ENCODE measurements at places on chromosomes 5 and 9. TPM values are rescaled to one million over a fixed set of nuclear protein-coding genes. Genes with fewer than 3 reads are reported as not detected.
A peak's percentile ranks its signal among the peaks of the same experiment; 100 is the strongest.

Gene ERBIN
- 58.1 TPM for total RNA-seq

Gene CARTPT
- total RNA-seq, result not detected

Gene CENPH
- 13.3 TPM for total RNA-seq

Gene CREB3
- total RNA-seq, result 87.5 TPM

GRCh38 chr9:79946712-79947111 lies 374.9 kb downstream of the TLE4 start:
- no peak for DNase-seq

- DNase-seq, result no peak
Measured at GRCh38 chr5:95599252-95599651, 20.6 kb upstream of the GPR150 start.

DNA sequence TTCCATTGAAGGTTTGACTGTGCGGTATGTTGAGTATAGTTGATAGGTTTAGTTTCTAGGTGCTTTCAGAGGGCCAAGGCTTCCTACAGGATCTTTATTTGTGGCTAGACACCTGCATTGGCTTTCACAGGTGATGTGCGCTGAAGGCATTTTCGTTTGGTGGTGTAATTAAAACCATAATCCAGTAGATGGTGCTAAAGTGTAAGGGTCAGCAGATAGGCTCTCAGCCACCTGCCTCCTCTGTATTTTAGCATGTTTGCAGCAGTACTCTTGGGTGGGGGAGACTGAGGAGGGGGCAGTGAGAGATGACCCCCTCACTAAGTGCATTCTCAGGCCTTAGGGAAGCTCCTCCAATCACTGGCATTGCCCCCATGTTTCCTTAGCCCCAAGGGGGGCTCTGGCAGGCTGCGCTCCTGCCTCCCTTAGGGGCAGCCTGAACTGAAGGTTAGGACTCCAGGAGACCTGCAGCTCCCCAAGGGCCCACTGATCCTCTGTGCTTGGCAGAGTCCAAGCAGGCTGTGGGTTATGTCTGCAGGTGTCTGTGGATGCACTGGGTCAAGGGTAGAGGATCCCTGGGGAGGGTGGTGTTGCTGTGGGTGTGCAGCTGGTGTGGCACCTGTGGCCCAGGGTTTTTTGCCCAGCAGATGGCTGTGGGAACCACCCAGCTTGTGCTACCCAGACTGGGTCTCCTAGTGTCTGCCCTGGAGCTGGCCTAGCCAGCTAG lies 23.4 kb downstream of the CDK20 start:
- DNase-seq, result no peak

DNA sequence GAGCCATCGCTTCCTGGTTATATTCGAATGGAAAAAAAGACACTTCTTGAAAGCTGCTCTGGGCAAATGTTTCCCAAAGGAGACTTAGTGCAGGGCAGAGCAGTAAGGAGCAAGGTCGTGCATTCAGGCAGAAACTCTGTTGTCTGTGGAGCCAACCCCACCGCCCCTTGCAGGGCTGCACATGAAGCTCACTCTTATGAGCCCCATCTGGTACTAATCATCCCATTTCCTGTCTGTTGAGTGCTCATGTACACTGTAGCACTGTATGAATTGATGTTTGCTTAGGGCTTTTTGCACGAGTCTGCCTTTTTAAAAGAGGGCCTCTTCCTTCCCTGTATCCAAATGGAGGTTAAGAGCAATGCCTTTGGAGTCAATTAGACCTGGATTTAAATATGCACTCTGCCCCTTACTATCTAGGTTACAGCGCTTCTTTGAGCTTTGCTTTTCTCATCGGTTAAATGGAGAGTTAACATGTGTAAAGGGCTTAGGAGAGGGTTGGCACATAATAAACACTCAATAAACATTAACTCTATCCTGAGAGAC lies 25.4 kb downstream of the HMHB1 start:
- DNase-seq, result no peak

DNA sequence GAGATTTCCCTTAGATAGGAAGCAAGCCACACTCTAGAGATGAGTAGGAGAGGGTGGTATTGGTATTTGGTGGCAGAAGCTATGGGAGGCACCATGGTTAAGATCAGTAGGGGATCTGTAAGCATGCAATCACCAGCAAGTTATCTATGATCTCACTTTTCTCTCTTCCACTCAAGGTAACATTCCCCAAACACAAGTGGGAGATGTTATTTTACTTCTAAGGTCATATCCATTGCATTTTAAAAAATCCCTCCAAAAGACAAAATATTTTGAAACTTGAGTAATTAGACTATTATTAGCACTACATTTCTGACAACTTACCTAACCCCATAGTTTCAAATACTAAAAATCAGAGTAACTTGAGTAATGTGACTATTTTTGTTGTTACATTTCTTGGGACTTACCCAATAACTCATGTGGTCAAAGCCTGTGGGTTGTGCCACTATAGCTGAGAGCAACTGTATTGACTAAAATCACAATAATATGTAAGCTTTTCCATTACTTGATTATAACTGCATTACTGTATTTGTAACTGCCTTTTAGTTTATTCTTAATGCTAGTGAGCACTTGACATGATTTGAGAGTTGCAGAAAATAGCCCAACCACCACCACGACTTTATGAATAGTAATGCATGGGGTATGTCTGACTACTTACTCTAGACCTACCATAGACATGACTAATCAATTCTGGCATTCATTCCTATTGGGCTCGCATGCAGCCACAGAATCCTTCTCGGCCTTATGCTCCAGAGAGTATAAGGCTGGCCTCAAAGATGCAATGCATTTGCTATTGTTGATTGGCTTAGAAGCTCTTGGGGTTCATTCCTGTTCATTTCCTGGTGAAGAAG lies 264.7 kb downstream of the TRIM32 start:
- DNase-seq, result peak; percentile 51

DNA sequence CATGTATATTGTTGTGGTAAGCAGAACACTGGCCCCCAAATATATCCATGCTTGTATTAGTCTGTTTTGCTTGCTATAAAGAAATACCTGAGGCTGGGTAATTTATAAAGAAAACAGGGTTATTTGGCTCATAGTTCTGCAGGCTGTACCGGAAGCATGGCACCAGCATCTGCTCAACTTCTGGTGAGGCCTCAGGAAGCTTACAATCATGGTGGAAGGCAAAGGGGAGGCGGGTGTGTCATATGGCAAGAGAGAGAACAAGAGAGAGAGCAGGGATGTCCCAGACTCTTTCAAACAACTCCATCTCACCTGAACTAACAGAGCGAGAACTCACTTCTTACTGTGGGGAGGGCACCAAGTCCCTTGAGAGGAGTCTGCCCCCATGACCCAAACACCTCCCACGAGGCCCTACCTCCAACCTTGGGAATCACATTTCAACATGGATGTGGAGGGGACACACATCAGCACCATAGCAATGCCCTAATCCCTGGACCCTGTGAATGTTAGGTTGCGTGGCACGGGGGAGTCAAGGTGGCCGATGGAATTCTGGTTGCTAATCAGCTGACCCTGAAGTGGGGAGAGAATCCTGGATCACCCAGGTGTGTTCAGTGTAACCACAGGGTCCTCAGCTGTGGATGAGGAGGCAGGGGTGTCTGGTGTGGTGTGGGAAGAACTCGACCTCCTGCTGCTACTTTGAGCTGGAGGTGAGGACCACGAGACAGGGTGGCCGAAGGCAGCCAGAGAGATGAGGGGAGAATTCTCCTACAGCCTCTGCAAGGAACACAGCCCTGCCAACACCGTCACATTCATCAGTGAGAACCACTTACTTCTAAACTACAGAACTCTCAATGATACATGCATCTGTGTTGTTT lies 172.8 kb downstream of the AUH start:
- no peak for DNase-seq

GRCh38 chr5:6373081-6373846 lies 5.1 kb downstream of the MED10 start:
- DNase-seq, result no peak

GRCh38 chr9:125508249-125508648 lies 198.8 kb downstream of the MAPKAP1 start:
- DNase-seq, result no peak

DNA sequence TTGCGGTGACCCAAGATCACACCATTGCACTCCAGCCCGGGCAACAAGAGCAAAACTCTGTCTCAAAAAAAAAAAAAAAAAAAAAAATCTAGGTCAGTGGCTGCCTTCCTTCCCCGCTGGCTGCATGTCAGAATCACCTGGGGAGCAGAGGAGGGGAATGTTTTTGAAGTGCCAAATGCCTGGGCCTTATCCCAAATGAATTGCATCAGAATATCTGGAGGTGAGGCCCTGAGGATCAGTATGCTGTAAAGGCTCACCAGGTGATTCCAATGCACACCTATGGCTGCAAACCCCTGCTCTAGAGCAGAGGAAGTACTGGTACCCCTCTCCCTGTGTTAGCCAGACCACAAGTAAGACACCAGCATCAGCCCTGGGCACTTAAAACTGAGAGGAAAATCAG lies 44.7 kb upstream of the GABRP start:
- no peak for DNase-seq

DNA sequence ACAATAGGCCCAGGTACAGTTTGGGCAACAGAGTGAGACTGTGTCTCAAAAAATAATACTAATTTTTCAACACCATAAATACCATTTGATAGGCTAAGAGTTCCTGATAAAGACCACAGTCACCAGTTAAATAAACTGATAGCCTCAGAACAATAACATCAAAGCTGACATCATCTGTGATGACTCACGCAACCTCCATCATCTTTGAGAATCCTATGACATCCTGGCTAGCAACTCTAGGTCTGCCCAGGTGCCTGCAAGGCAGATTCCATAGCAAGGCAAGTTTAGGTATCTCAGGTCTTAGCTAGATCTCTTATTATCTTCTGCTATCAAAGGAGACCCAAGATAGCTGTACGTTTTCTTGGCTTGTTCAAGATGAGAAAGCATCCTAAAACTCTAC lies 30.5 kb upstream of the UBAP2 start:
- peak; percentile 37 for DNase-seq

DNA sequence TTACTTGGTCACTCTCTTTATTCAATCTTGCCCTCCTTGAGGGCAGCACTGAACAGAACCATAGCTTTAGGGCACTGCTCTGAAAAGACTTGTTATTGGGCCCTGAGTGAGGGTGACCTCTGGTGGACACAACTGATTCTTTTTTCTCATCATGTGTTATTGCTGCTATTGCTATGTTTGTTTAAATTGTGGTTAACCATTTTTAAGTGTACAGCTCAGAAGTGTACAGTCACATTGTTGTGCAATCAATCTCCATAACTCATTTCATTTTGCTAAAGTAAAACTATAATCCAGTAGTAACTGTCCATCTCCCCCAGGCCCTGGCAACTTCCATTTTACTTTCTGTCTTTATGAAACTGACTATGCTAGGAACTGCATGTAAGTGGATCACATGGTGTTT lies 351.1 kb upstream of the RIOK2 start:
- DNase-seq, result peak; percentile 39

DNA sequence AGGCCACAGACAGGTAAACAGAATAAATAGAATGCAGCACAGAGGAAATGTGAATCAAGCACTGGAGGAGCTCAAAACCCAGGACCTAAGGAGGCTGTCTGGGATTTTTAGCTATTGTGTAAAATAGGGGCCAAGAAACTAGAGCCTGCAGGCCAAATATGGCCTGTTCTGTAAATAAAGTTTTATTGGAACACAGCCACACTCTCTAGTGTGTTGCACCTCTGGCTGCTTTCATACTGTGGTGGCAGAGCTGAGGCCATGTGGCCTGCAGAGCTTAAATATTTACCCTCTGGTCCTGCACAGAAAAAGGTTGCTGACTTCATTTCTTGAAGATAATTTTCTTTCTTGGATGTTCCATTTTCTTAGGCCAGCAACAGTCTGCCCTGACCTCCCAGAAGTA lies 136.4 kb downstream of the WDR41 start:
- DNase-seq, result no peak

DNA sequence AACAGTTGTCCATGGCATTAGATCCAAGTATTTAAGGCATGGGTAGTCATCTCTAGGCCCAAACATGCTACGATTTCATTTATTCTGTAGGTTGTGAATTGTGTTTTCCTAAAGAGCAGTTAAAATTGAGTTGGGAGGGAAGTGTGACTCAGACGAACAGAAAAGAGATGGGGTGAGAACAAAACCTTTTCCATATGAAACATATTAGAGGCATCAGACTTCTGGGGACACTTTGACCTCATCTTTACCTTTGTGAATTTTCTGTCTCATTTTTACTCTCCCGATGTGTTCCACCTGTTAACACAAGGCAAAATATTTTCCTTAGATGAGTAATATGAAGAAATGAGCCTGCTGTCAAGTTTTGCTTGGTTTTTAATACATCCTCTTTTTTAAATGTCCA lies 181.3 kb downstream of the ESM1 start:
- DNase-seq, result no peak

GRCh38 chr5:68547622-68548021 lies 332.1 kb downstream of the PIK3R1 start:
- no peak for DNase-seq

GRCh38 chr5:91848453-91848852 lies 465.3 kb upstream of the ARRDC3 start:
- DNase-seq, result peak; percentile 71

- no peak for DNase-seq
Measured at GRCh38 chr9:82263619-82264018, 275.0 kb downstream of the SPATA31D1 start.

- no peak for DNase-seq
Measured at GRCh38 chr5:126300293-126300692, 122.9 kb upstream of the GRAMD2B start.

DNA sequence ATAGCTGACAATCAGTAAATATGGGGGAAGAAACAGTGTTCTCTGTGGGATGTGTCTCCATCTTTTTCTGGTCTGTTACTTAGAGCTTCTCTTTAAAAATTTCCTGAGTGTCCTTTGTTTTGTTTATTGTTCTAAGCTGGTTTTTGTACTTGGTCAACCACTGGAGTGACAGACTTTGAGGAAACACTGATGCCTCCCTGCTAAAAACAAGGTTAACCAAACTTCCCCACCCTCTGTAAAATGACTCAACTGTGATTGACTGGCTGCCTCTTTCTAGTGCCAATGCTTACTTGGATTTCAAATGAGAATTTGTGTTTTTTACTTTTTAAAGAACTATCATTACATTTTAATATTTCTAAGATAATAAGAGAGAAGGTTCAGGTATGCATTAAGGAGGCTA lies 65.1 kb upstream of the SPINK5 start:
- DNase-seq, result no peak

- DNase-seq, result no peak
Measured at GRCh38 chr9:105004466-105005090, 76.6 kb upstream of the ABCA1 start.

- no peak for DNase-seq
Measured at GRCh38 chr5:150108711-150109514, 22.6 kb upstream of the CSF1R start.

DNA sequence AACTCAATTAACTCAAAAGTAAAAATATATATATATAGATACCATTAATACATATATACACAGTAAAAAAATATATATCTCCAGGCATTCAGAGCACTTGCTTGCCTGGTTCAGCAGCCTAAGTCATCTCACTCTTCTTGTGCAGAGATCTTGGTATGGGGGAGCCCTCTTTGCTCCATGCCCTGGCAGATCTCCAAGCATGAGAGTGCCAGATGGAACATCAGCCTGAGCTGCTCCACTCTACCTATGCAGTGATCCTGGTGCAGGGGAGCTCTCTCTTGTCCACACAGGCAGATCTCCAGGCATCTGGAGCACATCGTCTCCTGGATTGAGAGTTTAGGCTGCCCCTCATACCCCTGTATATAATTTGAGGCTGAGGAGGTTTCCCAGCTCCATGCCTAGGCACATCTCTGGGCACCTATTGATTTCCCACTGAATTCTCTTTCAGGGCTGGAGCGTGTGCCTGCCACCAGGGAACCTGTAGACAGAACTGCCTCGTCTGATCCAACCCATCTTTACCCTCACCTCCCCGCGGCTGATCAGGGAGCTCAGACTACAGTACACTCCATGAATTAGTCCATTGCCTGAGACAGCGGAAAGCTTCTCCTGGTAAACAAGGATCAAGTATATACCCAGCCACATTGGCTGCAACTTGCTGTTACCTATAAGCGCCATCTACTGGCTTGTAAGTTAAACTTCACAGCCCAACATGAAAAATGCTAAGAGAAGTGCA lies 342.4 kb upstream of the GRIA1 start:
- peak; percentile 43 for DNase-seq
